Activated naive CD8-positive, alpha-beta T cell treated with anti-CD3 and anti-CD28 coated beads for 36 hours (primary cell): ENCODE measurements at places on chromosomes 16 and 17. TPM values are rescaled to one million over a fixed set of nuclear protein-coding genes. Genes with fewer than 3 reads are reported as not detected.

- H3K4me3 ChIP-seq: no peak overlapping the region
- no peaks in the 10 kb centered on the region for H3K4me1 ChIP-seq
- no peak overlapping the region for H3K27ac ChIP-seq
These were observed 206.1 kb downstream of the CDH13 start for GRCh38 chr16:82832821-82833220.

DNA sequence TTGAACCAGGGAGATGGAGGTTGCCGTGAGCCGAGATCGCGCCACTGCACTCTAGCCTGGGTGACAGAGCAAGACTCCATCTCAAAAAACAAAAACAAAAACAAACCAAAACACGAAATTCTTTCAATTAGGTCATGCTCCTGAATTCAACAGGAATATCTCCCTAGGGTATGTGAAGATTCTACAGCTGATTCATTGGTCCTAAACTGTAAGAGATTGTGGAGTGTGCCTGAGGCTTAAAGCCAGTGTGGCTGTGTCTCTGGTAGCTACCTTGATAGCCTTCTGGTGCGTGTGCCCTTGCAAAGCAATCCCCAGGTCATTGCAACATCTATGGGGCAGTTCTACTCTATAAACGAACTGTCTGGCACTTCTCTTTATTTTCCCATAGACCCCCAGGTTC lies 48.4 kb downstream of the USP43 start:
- no peaks in the 10 kb centered on the region for H3K36me3 ChIP-seq
- H3K4me3 ChIP-seq: no peak overlapping the region
- no peaks in the 10 kb centered on the region for H3K27me3 ChIP-seq
- H3K4me1 ChIP-seq: no peaks in the 10 kb centered on the region
- no peak for DNase-seq

DNA sequence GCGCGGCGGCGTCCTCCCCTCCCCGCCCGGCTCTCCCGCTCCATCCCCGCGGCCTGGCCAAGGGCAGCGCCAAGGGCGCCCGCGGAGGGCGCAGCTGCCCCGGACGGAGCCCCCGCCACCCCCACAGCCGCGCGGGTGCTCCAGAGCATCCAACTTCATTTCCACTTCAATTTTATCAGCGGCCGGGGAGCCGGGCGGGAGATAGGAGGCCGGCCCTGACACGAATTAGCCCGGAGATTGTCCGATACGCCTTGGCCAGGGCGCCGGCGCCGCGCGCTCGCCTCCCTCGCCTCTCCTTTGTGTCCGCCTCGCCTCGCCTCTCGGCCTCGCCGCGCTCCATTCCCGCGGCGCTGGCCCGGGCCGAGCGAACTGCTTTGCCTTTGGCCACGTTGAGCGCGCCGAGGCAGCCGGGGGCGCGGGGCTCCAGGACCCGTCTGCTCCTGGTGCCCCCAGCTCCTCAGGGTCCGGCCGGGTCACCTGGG lies 129.1 kb upstream of the LHX1 start:
- no peaks in the 10 kb centered on the region for H3K36me3 ChIP-seq
- DNase-seq: no peak
- peaks cover 73% of the 10 kb centered on the region for H3K27me3 ChIP-seq
- no peak overlapping the region for H3K4me3 ChIP-seq
- no peak overlapping the region for H3K27ac ChIP-seq

DNA sequence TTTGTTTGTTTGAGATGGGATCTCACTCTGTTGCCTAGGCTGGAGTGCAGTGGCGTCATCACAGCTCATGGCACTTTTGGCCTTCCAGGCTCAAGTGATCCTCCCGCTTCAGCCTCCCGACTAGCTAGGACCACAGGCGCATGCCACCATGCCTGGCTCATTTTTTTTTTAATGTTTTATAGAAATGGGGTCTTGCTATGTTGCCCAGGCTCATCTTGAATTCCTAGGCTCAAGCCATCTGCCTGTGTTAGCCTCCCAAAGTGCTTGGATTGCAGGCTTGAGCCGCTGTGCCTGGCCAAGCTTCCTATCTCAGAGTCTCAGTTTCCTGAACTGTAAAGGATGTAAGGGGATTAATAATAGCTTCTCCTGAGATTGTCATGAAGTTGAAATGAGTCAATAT lies 8.0 kb downstream of the SBK1 start:
- no peaks in the 10 kb centered on the region for H3K27me3 ChIP-seq
- no peak overlapping the region for H3K4me3 ChIP-seq
- no peak for DNase-seq
- H3K36me3 ChIP-seq: peaks cover 7% of the 10 kb centered on the region
- peaks cover 31% of the 10 kb centered on the region for H3K4me1 ChIP-seq

ZG16B gene
- total RNA-seq: 1.1 TPM

KIFC3 gene
- 1.2 TPM for total RNA-seq

MEIOB gene
- not detected for total RNA-seq

DNA sequence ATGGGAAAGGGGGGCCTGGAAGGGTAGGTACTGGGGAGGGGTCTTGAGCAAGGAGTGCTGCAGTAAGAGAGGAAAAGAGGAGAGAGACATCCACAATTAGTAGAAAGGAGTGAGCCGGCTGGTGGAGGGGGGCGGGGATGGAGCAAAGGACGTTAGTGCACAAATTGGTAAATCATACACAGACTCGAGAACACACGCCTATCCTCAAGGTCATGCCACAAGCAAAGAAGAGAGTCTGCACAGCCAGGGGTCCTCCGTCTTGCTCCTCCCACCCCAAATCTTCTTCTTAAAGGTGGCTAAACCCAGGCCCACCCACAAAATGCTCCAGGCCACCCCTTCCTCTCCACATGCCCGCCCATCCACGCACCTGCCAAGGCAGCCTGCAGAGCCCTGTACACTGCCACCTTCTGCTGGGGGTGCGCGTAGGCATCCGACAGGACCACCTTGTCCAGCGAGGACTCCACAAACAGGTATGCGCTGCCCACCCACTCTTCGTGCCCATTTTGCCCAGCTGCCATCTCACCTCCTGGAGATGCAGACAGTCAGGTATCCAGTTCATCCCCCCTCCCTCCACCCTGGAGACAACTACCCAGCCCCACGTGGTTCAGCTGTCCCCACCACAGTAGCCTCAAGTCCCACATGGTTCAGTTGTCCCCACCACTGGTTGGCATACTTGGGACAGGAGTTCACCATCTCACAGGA lies 3.4 kb downstream of the TRADD start:
- H3K27ac ChIP-seq: no peak overlapping the region
- H3K4me1 ChIP-seq: peaks cover 28% of the 10 kb centered on the region
- H3K4me3 ChIP-seq: no peak overlapping the region
- peaks cover 29% of the 10 kb centered on the region for H3K27me3 ChIP-seq
- no peak for DNase-seq

DNA sequence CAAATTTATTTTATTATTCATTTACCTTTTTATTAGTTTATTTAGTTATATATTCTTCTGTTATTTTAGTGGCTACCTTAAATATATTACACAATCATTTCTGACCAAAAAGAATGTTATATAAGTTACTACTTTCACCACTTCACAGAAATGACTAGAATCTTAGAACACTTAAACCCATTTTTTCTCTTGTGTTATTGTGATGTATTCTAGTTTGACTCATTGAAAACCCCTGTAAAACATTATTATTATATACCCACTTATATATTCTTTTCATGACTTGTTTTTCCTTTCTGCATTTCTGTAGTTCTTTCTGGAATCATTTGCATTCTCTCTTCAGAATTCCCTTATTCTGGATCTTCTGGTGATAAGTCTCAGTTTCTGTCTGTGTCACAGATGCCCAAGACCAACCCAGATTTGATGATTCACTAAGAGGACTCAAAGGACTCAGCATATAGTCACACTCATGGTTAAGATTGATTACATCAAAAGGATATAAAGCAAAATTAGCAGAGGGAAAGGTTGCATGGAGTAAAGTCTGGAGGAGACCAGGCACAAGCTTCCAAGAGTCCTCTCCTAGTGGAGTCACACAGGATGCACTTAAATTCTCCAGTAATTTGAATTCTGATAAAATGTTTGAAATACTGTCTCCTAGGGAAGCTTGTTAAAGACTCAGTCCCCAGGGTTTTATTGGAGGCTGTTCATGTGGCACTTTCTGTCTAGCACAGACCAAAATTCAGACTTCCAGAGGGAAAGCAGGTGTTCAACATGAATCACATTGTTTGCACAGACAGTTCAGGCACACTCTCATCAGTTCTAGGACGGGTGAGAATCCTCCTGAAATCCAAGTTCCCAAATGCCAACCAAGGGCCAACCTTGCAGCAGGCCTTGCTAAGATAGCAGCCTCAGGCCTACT lies 7.7 kb downstream of the GINS3 start:
- H3K4me3 ChIP-seq: no peak overlapping the region
- no peak overlapping the region for H3K27ac ChIP-seq
- peaks cover 43% of the 10 kb centered on the region for H3K36me3 ChIP-seq

MPP2 gene
- 6.5 TPM for total RNA-seq

DNA sequence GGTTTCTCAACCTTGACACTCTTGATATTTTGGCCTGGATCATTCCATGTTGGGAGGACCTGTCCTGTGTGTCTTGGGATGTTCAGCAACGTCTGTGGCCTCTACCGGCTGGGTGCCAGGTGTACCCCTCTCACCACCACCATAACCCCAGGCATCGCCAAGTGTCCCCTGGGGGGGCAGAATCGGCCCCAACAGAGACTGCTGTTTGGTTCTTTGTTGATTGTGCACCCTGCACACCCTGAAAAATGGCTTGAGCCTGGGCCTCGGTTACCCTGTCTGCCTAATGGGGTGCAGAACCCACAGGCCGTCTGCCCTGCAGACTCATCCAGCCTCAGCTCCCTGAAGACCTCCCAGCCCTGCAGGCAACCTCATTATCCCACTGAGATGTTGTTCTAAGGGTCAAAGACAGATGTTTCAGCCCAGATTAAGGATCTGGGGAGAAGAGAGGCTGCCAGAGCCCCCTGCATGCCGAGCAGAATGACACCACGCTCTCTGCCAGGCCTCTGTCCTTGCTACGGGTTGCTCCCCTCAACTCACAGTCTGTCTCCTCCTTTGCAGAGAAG lies 9.2 kb downstream of the CACNG1 start:
- peaks cover 2% of the 10 kb centered on the region for H3K36me3 ChIP-seq
- H3K4me1 ChIP-seq: no peaks in the 10 kb centered on the region
- DNase-seq: no peak

DNA sequence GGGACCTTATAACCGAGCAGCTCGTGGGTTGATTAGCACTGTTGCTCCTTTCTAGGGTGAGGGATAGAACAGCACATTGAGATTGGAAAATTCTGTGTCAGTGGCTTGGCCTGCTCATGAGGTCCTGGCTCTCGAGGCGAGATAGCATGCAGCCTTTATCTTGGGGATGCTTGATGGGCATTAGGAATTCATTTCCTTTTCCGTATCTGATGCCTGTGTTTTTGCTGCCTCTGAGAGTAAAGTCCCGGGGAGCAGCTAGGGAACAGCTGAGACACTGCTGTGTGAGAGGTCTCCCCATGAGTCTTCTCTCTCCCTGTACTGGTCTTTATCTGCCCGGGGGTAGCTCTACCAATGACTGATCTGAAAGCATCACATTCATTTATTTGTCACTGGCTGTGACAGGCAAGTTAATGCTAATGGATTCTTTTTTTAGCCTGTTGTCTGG lies 14.5 kb downstream of the MSI2 start:
- peaks cover 37% of the 10 kb centered on the region for H3K4me1 ChIP-seq
- H3K27ac ChIP-seq: no peak overlapping the region
- peaks cover 32% of the 10 kb centered on the region for H3K36me3 ChIP-seq

DNA sequence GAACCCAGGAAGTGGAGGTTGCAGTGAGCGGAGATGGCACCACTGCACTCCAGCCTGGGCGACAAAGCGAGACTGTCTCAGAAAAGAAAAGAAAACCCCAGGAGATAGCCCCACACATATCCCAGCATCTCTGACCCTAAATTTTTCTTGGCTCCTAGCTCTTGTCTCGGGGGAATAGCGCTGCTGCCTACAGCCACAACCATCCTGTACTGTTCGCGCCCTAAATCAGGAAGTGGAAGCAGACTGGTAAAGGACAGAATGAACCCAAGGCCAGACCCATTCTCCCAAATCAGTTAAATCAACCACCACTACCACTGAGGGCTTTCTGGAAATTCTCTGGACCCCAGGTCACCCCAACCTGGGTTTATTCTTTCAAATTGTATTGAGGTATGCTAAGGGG lies 1.7 kb downstream of the CTDNEP1 start:
- DNase-seq: no peak
- H3K36me3 ChIP-seq: peaks cover 35% of the 10 kb centered on the region
- no peaks in the 10 kb centered on the region for H3K27me3 ChIP-seq
- peak overlapping the region; percentile 97 for H3K4me3 ChIP-seq
- H3K27ac ChIP-seq: peak overlapping the region; percentile 94

DNA sequence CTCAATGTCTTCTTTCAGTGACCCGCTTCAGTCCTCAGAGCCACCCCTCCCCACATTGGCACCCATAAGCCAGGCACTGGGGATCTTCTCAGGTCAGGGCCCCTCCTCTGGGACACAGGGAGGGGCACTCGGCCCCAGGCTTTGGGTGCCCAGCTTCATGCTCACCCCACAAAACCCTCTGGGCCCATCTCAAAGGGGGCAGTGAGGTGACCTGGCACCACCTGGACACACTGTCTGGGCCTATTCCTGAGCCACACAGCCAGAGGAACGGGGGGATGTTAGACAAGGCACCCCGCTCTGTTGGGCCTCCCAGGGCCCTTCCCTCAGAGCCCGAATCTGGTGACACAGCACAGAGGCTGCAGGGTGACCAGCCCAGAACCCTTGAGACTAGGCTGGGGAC lies 36.1 kb downstream of the TNFRSF13B start:
- no peak overlapping the region for H3K27ac ChIP-seq
- no peaks in the 10 kb centered on the region for H3K36me3 ChIP-seq
- no peak overlapping the region for H3K4me3 ChIP-seq
- no peaks in the 10 kb centered on the region for H3K27me3 ChIP-seq
- no peaks in the 10 kb centered on the region for H3K4me1 ChIP-seq

ATP2A1 gene
- 2.0 TPM for total RNA-seq

DNA sequence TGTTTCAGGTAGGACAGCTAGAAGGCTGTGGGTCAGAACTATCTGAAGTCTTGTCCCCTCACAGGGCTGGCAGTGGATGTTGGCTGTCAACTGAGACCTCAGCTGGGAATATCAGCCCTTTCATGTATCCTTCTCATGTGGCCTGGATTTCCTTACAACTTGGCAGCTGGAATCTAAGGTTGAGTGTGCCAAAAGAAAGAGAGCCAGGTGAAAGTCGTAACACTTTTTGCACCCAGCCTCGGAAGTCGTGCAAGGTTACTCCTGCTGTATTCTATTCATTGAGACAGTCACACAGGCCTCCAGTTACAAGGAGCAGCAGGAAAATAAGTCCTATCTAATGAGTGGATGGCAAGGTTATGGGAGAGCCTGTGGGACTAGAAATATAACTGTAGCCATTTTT lies 52.6 kb upstream of the DNAH9 start:
- no peak overlapping the region for H3K4me3 ChIP-seq
- H3K4me1 ChIP-seq: no peaks in the 10 kb centered on the region
- peaks cover 3% of the 10 kb centered on the region for H3K27me3 ChIP-seq
- H3K36me3 ChIP-seq: no peaks in the 10 kb centered on the region
- no peak overlapping the region for H3K27ac ChIP-seq

GRCh38 chr17:31414550-31414918 lies 23.1 kb downstream of the RAB11FIP4 start:
- no peaks in the 10 kb centered on the region for H3K27me3 ChIP-seq
- H3K4me3 ChIP-seq: no peak overlapping the region
- DNase-seq: no peak
- H3K27ac ChIP-seq: no peak overlapping the region
- H3K4me1 ChIP-seq: no peaks in the 10 kb centered on the region

EMP2 gene
- not detected for total RNA-seq

GP2 gene
- not detected for total RNA-seq
